Stimulated activated naive CD4-positive, alpha-beta T cell (primary cell): ENCODE measurements at places on chromosomes 16 and 17.
A peak's percentile ranks its signal among the peaks of the same experiment; 100 is the strongest.

- no peak for DNase-seq
These were observed 17.8 kb upstream of the ITGAE start for GRCh38 chr17:3818786-3819185.

- no peak for DNase-seq
These were observed 9.9 kb downstream of the TBC1D16 start for GRCh38 chr17:80025796-80026195.

GRCh38 chr17:43673516-43674323, 12.0 kb upstream of the MEOX1 start:
- DNase-seq, result peak; percentile 45

DNA sequence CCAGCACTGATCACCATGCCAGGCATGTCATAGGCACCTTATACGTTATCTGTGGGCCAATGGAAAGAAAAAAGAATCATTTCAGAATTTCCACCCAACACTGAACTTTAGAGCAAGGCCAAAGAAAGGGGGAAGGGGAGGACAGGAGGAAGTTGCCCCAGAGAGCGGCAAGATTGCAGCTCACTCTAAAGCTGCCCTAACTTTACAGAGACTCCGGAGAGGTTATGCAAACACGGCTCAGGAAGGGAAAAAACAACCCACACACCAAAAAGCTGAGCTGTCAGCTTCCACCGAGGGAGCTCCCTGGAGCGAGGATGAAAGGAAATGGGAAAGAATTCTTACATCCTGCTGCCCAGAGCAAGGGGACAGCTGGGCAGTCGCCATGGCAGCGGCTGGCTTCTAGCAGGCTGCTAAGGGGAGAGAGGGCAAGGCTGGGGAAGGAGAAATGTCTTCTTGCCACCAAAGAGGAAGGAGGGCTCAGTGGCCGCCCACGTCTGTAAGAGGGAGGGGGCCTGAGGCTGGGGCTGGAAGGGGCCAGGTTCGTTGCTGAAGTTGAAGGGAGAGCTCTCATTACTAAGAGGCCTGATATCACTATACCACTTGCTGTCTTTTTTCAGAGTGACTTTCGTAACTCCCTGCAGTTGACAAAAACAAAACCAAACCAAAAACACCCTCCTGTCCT, 18.2 kb downstream of the COTL1 start:
- peak; percentile 20 for DNase-seq

- DNase-seq, result no peak
These were observed 4.7 kb upstream of the CNOT1 start for GRCh38 chr16:58634265-58634802.

GRCh38 chr17:73090396-73091202, 1.9 kb downstream of the SLC39A11 start:
- no peak for DNase-seq

- no peak for DNase-seq
These were observed 49.9 kb downstream of the MAP1LC3B start for GRCh38 chr16:87441886-87442580.

DNA sequence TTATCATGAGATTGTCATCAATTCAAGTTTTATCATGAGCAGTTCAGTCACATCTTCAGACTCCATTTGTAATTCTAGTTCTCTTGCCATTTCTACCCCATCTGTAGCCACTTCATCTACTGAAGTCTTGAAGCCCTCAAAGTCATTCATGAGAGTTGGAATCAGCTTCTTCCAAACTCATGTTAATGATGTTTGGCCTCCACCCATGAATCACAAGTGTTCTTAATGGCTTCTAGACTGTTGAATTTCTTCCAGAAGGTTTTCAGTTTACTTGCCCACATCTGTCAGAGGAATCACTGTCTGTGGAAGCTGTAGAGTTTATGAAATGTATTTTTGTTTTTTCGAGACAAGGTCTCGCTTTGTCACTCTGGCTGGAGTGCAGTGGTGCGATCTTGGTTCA, 16.0 kb downstream of the NSRP1 start:
- DNase-seq, result no peak

DNA sequence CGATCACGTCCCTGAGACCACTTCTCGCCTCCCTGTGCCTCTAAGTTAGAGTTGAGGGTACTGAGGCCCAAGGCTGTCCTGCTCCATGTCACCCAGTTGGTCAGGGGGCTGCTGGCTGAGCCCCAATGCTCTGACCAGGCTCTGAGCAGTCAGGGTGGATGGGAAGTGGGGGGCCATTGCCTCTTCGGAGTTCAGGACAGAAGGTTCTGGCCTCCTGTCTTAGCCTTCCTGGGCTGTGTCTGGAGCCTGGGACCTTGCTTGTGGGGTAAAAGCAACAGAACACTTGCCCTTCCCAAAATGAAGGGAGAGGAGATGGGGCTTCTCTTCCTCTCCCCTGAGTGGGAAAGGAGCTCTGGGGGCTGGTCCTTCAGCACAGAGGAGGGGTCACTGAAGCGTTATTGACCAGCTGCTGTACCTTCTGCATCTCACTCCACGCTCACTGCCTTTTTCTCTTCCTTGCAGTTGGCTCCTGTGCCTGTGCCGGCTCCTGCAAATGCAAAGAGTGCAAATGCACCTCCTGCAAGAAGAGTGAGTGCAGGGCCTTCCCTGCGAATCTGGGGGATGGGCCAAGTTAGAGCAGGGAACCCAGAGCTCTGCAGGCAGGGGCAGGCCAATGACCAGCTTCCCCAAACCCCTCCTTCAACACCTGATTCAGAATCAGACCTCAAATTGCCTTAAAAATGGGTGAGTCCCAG, 580 bp downstream of the MT1X start:
- no peak for DNase-seq
